ENCODE measurements at places on chromosomes 4 and X.

- no peak for DNase-seq
These were observed at the start of gene BEX3 for GRCh38 chrX:103376118-103376978. Gene BEX3 (plus strand): TSS chrX:103376538. CDS start chrX:103377522, 984 bp downstream.

- DNase-seq, result no peak
These were observed 4.3 kb downstream of the PNCK start for GRCh38 chrX:153669174-153669890.

DNA sequence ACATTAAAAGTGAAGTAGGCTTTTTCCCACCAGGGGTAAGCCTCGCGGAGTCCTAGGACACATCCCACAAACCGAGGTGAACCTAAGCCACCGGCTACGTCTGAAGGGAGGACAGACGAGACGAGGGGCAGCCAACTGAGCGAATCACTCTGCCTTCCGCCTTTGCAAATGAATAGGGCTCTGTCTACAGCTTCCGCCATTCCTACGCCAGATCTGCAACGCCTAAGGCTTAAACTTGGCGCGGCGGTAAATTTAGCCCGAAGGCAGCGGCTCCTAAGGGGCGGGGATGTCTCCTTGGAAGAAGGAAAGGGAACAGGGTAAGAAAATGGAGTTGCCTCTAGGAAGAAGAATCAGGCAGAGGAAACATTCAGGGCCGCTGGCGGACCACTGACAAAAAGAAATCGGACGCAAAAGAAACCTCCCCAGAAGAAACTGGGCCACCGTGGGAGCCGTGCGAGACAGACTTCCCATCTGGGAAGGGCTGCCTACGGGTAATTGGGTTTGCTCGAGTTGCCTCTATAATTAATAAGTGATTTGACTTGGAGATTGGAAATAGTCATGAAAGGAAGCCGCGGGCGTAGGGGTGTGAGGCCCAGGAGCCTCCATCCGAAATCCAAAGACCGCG lies 90.5 kb downstream of the BCOR start:
- DNase-seq, result no peak

GRCh38 chrX:154797006-154797405 lies 8.3 kb downstream of the MPP1 start:
- DNase-seq, result no peak

- DNase-seq, result no peak
These were observed at the start of gene MXD4 for GRCh38 chr4:2261853-2262144. Gene MXD4 (minus strand): TSS chr4:2262109. CDS start chr4:2261980, 129 bp downstream.

- no peak for DNase-seq
These were observed 674.4 kb upstream of the LCORL start for GRCh38 chr4:18695733-18696527.

- DNase-seq, result no peak
These were observed 34.4 kb downstream of the TNIP3 start for GRCh38 chr4:121129606-121130325.

DNA sequence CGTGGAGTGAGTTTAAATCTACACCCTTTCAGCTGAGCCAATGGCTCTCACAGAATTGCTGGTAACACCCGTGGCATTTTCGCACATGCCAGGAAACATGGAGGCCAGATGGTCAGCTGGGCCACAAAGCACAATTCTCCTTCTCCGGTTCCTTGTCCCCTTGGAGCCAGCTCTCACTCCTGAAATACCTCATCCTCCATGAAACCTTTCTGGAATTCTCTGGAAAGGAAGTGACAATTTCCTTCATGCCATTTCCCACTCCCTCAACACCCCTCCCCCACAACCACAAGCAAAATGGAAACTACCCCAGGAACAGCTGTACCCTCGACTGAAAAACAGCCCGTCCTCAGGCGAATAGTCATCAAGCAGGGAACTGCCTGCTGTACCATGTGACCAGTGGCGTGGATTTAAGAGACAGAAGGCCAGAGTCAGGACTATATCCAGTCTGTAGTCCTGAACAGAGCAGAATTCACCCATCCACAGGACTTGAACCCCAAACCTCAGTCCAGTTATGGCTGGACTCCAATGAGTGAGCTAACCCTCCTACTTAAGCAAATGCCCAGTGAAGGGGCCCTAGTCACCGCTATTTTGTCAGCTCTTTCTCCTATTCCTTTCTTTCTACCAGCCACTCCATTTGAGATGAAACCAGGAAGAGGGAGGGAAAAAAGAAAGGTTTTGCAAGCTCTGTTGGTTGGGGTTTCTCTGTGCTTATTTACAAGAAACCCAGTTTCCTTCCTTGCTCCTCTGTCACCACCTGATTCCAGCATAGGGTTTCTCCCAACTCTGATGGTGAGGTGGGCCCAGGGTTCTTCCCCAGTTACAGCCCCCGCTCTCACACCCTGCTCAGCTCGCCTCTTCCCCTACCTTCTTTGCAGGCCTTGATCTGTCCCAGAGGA lies 24.5 kb downstream of the ELF4 start:
- DNase-seq, result no peak

DNA sequence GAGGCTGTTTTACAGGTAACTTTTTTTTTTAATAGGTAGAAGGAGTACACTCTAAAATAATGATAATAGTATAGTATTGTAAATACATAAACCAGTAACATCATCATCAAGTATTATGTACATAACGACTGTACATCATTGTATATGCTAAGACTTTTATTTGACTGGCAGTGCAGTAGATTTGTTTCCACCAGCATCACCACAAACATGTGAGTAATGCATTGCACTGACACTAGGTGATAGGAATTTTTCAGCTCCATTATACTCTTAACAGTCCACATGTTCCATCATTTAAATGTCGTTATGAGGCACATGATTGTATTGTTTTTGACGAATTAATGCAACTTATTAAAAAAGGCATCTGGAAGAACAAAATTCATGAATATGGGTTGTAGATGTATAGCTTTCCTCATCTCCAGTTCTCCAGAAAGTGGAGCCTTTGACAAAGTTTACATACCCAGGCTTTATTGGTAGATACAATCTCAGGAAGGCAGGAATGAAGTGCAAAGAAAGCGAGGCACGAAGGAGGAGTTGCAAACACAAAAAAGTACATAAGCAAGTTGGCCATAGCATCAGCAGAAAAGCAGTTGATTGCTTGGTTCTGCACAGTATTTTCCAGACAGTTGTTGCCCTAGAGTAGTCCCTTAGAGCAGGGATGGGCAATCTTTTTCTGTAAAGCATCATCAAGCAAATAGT lies 336.9 kb upstream of the NR3C2 start:
- no peak for DNase-seq

- no peak for DNase-seq
These were observed 1.5 kb upstream of the RELL1 start for GRCh38 chr4:37687681-37688080.

GRCh38 chrX:38891641-38892413 lies 90.6 kb downstream of the MID1IP1 start:
- no peak for DNase-seq

DNA sequence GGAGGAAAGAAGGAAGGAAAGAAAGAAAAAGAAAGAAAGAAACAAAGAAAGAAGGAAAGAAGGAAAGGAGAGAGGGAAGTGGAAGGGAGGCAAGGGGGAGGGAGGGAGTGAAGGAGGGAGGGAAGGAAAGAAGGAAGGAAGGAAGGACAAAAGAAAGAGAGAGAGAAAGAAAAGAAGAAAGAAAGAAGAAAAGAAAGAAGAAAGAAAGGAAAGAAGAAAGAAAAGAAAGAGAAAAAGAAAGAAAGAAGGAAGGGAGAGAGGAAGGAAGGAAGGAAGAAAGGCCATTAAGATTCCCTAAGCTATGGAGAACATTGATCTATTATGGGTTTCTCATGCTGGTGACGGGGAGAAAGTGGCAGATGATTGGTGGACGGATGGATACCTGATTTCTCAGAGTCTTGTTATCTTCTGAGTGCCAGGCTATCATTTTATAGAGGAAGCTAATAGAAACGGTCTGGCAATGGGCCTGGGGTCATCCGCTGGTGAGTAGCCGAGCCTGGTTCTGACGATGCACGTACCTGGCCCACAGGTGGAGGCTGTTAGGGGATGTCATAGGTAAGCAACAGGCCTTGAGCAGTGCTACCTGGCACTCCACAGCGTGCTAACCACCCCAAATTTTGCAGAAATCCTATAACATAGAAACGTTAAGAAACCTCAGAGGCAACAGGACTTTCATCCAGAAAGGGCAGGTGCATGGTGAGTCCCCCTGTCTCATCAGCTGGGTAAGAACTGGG lies 142.9 kb downstream of the SHOX start:
- no peak for DNase-seq

DNA sequence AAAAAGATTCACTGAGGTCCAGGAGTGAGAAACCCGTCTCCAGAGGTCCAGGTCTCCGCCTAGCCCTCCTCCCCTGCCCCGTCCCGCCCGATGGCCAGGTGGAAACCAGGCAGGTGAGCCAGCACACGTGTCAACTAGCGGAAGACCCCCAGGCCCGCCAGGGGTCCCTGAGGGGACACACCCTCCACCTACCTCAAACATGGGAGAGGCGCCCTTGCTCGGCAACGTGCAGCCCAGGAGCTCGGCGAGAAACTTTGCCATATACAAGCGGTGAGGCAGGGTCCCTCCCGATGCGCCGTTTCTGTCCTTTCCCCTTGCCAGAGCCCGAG lies 330.0 kb downstream of the HNRNPD start:
- DNase-seq, result no peak

DNA sequence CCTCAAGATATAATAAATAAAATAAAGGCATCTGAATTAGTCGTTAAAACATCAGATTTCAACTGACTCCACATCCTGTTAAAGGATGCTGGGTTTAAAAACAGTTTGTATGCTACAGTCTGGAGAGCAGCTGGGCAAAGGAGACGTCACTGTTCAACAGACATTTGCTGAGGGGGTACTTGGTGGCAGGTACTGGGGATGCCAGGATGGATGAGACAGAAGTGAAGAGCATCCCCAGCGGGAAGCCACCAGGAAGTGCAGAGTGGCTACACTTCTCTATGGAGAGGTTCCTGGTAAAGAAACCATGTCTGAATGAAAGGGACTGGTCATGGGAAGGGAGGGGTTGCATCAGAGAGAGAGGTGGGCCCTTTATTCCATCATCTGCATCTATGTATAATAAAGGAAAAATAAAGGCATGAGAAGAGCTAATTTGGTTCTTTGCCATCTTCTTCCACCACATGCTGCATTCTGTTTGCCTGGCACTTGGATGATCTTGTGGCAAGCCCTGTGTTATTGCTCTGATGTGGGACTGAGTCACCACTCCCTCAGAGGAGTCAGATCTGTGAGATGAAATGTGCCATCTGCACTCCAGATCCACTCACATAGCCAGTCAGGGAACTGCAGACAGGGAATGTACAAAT lies 145.0 kb downstream of the SOWAHB start:
- no peak for DNase-seq

- no peak for DNase-seq
These were observed 219.0 kb upstream of the GATB start for GRCh38 chr4:151979819-151980218.

DNA sequence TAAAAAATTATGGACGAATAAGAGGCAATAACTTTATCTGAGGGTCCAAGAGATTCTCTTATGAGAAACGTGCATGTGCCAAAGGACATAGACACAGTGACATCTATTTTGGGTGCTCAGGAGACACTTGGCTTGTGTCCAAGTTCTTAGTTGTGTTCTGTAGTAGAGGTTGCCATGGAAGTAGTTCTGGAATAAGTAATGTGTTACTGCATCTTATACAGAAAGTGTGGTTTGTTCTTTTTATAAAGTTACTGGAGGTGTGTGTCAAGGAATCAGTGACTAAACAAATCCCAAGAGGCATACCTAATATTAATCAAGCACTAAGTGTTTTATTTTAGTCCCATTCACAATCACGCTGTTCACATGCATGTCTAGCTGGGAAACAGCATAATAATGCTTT lies 305.7 kb downstream of the ARHGAP24 start:
- DNase-seq, result no peak

DNA sequence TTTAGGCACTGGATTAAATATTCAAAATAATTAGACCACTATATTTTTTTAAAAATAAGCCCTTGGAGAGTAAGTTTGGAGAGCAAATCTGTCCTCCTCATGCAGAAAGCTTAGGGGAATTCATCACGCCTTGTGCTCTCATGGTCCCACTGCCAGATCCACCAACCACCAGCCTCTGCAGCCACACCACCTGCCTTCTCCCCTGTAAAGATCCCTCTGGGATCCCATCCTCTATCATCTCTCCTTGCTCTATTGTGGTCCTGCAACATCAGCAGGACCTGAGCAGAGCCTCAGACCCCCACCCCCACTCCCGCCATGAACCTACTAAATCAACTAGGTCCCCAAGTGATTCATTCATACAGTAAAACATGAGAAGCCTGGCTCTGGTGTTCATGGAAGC lies 482.6 kb upstream of the GALNT7 start:
- DNase-seq, result no peak

GRCh38 chrX:97494756-97495372 lies 611.2 kb downstream of the RPA4 start:
- no peak for DNase-seq

GRCh38 chrX:153387987-153388721 lies 13.0 kb downstream of the PNMA6E start:
- DNase-seq, result no peak

DNA sequence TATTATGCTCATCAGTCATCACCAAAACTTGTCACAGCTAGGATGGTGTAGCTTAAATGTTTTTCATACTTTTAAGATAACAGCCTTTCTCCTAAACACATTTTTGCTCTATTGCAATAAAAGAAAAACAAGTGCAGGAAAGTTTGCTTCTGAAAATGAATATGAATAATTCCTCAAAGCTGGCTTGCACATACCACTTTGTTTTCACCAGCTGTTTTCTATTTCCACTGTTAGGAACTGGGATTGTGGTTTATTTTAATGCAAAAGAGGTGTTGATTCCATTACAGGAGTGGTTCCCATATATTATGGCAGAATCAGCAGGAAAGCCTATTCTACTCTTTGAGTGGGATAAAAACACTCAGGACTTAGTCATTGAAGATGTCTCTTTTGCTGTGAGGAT lies 145.9 kb downstream of the PPA2 start:
- no peak for DNase-seq

DNA sequence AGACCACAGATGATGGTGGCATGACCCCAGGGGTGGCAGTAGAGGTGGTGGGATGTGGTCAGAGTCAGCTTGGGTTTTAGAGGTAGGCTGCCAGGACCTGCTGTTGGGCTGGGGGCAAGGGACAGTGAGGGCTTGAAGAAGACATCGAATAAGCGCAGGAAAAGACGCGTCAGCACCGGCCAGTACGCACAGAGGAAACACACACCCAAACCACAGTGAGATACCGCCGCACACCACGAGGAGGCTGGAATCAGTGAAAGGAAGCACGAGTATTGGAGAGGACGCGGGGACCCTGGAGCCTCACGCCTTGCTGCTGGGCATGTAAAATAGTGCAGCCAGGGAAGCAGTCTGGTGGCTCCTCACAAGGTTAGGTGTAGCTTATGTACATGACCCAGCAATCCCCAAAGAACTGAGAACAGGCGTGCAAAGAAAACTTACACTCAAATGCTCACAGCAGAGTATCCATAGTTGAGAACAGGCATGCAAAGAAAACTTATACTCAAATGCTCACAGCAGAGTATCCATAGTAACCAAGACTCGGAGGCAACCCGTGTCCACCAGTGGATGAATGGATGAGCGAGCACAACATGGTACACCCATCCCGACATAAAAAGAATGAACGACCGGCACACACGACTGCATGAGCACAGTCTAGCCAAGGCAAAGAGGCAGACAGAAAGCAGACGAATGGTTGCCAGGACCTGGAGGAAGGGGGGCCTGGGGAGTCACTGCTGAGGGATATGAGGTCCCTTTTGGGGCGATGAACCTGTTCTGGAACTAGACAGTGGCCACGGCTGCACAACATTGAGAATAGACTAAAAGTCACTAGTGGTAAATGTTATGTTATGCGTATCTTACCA lies 13.3 kb downstream of the PDZD4 start:
- DNase-seq, result no peak

GRCh38 chr4:152115118-152115517 lies 354.3 kb upstream of the GATB start:
- no peak for DNase-seq

GRCh38 chr4:146211440-146211839 lies 2.9 kb upstream of the REELD1 start:
- no peak for DNase-seq

GRCh38 chr4:172073590-172073989 lies 260.4 kb downstream of the GALNTL6 start:
- DNase-seq, result no peak

Data from stimulated activated CD8-positive, alpha-beta memory T cell treated with anti-CD3 and anti-CD28 coated beads, Interleukin-4, amount 100 ng/mL, for 1 hour (primary cell).